CD4-positive, alpha-beta T cell treated with Interleukin-15 for 4 hours (primary cell): ENCODE measurements at places on chromosomes 5 and 9.
A peak's percentile ranks its signal among the peaks of the same experiment; 100 is the strongest.

DNA sequence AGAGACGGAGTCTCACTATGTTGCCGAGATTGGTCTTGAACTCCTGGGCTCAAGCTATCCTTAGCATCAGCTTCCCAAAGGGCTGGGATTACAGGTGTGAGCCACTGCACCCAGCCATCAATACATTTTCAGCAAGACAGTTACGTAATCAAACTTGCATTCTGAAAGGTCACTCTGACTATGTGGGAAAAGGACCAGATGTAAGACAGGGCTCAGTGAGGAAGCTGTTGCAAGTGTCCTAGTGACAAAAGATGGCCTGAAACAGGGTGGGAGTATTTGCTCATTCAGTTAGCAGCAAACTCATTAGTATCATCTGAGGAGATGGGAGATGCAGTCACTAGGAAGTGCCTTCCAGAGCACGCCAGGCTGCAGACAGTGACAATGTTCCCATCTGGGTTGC lies 16.9 kb downstream of the MED27 start:
- DNase-seq = no peak

- DNase-seq = no peak
Observed at GRCh38 chr9:132740526-132741309, 70.5 kb downstream of the GTF3C4 start.

- peak; percentile 12 for DNase-seq
Observed at GRCh38 chr5:141512911-141513626, 24.2 kb downstream of the PCDHGC5 start.

GRCh38 chr5:169385636-169386035 lies 84.7 kb upstream of the SLIT3 start:
- DNase-seq = no peak

- DNase-seq = no peak
Observed at GRCh38 chr9:79719989-79720388, 148.2 kb downstream of the TLE4 start.

DNA sequence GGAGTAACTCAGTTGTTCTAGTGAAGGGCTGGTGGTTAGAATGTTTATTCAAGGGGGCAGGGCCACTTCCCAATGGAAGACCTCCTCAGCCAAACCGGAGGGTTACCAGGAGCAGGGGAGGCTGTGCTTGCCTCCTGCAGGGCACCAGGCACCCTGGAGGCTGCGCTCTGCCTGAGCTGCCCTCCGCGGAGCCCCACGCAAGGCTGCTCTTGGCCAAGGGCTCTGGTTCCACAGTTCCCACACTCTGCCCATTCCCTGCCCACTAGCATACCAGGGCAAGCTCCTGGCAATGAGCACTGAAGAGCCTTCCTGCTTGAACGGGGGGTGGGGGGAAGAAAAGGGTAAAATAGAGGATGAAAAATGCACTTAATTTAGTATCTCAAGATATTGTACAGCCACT lies 35.5 kb upstream of the PTCH1 start:
- DNase-seq = no peak

DNA sequence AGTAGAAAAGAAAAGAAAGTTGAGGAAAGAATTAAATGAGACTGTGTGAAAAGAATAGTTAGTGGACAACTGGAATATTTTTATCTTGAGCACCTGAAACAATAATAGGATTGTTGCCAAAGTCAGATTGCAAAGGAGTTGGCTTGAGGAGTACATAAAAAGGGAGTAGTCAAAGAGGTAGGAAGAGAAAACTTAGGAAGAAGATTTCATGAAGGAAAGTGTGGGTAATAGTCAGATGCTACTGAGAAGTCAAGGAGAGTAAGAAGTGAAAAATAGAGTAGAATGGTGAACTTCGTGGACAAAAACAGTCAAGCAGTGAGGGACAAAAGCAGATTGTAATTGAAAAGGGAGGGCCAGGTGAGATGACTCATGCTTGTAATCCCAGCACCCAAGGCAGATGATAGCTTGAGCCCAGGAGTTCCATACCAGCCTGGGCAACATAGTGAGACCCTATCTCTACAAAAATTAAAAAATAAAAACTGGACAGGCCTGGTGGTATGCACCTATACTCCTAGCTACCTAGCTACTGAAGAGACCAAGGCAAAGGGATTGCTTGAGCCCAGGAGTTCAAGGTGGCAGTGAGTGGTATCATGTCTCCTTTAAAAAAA lies 178.9 kb downstream of the NIPBL start:
- DNase-seq = no peak

DNA sequence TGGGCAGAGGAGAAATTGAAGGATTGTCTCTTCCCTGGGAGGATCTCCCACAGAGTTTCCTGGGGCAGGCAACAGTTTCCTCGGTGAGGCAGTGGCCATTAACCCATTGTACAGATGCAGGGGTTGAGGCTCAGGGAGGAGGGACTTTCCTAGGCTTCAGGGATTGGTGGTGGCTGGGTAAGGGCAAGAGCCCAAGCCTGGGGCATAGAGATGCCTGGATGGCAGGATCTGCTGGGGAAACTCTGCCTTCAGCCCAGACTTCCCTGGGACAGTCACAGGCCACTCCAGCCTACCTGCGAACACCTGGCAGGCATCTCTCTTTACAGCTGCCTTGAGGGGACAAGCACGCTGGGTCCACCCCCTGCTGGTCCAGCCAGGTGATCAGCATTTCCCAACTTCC lies 3.6 kb upstream of the CSF2 start:
- DNase-seq = no peak
